ENCODE measurements at places on chromosomes 4 and X.
A peak's percentile ranks its signal among the peaks of the same experiment; 100 is the strongest.

GRCh38 chr4:28385801-28386200 lies 1525.2 kb downstream of the STIM2 start:
- no peak for DNase-seq

DNA sequence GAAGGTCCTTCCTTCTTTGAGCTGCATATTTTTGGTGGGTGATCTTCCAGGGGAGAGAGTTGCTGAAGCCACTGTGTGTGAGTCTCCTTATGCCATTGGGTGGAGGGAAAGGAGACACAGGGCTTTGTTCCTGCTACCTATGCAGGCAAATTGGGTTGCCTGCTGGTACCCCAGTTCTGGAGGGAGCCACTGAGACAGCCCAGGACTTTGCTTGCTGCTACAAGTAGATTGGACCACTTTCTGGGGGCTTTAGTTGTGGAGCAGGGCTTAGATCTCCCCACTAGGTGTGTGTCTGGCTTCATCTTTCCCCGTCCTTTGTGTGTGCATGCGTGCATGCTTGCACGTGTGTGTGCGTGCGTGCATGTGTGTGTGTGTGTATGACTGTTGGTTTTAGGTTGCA lies 10.0 kb downstream of the CITED1 start:
- DNase-seq, result no peak

- peak; percentile 44 for DNase-seq
Measured at GRCh38 chrX:46912098-46912602, at the start of gene JADE3. Gene JADE3, plus strand, starts transcription at chrX:46912421. Its CDS starts 72,474 bp downstream, at chrX:46984895.

GRCh38 chr4:122977103-122977502 lies 54.7 kb upstream of the NUDT6 start:
- DNase-seq, result no peak

DNA sequence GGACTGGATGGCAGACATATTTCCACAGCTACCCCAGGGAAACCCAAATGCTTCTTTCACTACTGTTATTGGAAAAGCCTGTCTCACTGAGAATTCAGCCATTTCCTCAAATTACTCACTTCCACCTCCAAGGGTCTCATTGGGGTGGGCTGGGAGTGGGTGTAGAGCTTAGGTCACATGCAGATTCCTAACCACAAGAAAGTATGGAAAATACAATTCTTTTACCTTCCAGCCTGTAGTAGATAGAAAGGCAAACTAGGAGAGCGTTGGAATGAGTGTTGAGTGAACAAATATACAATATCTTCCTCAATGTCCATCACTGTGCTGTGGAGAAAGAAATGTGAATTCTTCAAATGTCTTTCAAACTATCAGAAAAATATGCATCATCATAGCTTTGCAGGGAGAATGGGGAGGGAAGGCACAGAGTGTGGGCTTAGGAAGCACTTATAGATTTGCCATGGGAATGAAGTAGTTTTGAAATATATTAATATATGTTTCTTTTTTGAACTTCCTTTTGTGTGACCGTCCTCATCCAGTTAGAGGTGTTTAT lies 245.3 kb upstream of the JADE1 start:
- DNase-seq, result no peak

- DNase-seq, result peak; percentile 74
Measured at GRCh38 chr4:154908168-154908567, 127.1 kb downstream of the RBM46 start.

DNA sequence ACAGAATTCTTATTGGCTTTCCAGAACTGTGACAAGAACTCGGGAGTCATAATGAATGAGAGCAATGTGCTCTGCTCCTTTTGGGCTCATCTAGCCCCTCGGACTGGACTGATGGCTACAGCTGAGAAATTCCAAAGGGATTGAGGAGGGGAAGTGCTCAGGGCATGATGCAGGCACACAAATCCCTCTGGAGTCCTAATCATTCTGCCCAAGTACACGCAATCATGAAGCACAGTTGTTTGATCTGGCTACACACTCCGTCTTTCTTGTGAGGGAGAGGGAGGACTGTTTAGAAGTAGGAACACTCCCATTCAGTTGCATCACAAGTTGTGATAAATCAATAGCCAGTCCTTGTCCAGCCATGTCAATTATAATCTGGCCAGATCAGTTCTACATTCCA lies 237.5 kb downstream of the COL25A1 start:
- DNase-seq, result no peak

GRCh38 chrX:23035493-23035892 lies 35.7 kb downstream of the DDX53 start:
- no peak for DNase-seq

DNA sequence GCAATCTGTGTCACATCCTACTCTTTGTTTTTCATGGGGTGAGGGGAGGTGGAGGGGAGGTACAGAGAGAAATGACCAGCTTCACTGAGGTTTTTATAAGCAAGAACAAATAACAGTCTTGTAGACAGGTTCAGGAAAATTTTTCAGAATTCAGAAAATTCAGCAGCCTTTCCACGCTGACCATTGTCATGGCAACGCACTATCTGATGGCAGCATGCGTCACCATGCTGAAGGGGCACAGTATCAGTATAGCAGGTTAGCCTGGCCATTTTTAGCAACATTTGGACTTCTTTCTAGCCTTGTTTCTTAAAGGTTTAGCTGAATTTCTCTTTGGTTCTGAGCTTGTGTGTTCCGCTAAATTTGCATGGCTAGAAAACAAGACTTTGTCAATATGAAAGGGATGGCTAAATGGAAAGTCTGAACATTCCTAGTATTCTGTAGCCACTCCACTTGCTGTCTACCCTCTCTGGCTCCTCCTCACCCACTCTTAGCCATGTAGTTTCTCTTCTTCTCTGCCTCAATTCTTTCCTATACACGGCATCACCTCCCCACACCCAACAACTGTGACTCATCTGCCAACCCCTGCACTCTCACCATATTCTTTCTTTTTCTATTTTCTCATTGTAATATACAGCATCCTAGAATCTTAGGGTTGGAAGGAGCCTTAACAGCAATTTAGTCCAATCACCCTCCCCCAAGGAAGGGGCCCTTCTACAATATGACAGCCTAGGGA lies 42.7 kb upstream of the CITED1 start:
- no peak for DNase-seq

DNA sequence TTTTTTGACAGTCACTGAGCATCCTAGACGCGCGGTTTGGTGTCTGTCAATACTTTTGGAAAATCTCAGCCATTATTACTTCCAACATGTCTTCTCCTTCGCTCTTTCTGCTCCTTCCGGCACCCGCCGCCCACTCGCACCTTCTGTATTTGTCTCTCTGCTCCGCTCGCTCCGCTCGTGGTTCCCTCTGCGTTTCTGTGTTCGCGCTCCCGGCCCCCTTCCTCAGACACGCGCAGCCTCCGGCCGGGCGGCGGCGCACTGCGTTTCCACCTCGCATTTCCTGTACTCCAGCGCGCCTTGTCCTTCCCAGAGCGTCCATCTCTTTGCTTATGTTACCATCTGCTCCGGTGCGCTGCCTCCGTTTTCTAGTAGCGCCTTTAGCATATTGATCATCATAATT lies 21.1 kb downstream of the PDE6B start:
- no peak for DNase-seq

Measured in kidney glomerular epithelial cell (primary cell).